ENCODE measurements at places on chromosomes 13 and 19.

DNA sequence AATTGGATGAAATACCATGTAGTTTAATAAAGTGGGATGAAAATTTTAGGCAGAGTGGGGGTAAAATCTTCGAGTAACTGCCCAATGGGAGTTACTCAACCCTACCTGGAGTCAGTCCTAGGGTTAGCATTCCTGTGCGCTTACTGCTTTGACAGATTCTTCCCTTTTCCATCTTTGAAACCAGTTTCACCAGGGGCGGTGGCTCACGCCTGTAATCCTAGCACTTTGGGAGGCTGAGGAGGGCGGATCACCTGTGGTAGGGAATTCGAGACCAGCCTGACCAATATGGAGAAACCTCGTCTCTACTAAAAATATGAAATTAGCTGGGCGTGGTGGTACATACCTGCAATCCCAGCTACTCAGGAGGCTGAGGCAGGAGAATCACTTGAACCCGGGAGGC, 37.0 kb upstream of the CXCL17 start:
- DNase-seq: no peak

GRCh38 chr13:59000770-59001169, 1163.0 kb downstream of the DIAPH3 start:
- no peak for DNase-seq

DNA sequence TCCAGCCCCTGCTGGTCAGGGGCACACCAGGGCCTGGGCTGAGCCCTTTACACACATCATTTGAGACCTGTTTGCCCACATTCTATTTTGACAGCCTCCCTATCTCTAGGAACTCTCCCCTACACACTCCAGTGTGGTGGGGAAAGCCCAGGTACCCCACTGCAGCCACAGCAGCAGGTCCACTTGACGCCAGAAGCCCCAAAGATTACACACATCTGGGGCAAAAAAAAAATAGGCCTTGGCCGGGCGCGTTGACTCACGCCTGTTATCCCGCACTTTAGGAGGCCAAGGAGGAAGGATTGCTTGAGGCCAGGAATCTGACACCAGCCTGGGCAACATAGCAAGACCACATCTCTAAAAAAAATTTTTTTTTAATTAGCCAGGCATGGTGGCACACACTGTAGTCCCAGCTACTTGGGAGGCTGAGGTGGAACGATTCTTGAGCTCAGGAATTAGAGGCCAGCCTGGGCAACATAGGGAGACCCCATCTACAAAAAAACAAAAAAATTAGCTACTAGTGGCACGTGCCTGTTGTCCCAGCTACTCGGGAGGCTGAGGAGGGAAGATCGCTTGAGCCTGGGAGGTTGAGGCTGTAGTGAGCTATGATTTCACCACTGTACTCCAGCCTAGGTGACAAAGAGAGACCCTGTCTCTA, 18.0 kb upstream of the CD22 start:
- no peak for DNase-seq

DNA sequence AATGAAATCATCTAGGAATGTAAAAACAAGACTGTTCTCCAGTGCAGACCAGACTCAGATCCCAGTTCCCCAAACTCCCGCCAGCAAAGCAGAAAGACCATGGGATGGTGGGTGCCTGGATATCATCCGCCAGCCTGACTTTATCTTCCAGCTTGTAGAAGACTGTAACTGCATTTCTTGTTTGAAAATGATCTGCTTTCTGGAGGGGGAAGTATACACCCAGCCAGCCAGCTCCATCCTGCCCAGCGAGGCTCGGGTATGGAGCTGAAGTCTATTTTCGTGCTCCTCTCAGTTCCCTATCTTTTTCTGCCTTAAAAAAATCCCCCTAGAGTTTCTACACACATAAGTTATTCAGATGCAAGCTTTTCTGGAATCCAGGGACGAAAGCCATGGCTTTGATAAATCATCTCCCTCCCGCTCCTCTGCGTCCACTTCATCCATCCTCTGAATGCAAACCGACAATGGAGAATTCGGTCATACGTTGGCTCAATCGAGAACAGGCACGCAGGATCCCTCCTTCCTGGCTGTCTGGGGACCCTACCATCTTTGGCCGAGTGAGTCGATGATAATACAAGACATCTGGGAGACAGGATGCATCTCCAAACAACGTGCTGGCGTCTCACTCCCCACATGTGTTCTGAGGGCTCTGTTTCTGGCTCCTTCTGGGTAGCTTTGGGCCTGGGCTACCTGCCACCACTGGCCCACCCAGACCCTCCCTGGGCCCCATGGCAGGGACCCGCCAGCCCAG, 31.2 kb downstream of the CEBPG start:
- no peak for DNase-seq

GRCh38 chr19:290372-291005, 714 bp downstream of the PLPP2 start:
- peak; percentile 50 for DNase-seq

DNA sequence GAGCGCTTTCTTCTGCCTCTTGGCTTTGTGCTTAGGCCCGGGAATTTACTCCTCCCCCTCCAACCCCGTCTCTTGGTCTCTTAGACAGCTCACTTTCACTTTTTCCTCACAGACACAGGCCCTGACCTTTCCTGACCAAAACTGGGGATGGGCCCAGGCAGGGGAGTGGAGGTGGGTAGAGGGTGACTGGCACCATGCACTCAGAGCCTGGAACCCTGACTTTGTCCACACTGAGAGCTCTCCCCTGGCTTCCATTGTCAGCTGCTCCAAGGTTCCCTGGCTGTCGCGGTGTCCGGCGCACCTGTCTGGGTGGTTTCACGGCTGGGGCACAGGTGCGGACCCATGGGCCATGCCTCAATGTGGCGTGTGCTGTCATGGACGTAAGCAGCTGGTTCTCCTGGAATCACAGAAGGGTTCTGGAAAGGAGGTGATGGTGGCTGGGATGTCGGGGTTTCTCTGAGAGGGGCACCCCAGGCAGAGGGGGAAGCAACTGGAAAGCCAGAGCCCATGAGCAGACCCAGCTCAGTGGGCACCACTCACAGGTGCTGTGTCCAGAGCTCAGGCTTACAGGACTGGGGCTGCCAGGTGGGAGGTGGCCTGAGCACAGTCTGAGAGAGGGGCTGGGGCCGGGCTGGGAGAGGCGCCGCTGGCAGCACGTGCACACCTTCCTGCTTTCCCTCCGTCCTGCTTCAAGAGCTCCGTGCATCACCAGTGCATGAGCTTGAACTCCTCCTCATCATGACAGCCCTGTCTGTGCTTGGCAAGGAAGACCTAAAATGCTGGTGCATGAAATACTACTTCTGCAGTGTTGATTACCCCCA, 28.0 kb upstream of the C1QTNF9 start:
- DNase-seq: no peak

GRCh38 chr19:47023448-47023794, 3.8 kb downstream of the NPAS1 start:
- DNase-seq: no peak

GRCh38 chr19:13689085-13689484, 75.2 kb upstream of the MRI1 start:
- DNase-seq: no peak

DNA sequence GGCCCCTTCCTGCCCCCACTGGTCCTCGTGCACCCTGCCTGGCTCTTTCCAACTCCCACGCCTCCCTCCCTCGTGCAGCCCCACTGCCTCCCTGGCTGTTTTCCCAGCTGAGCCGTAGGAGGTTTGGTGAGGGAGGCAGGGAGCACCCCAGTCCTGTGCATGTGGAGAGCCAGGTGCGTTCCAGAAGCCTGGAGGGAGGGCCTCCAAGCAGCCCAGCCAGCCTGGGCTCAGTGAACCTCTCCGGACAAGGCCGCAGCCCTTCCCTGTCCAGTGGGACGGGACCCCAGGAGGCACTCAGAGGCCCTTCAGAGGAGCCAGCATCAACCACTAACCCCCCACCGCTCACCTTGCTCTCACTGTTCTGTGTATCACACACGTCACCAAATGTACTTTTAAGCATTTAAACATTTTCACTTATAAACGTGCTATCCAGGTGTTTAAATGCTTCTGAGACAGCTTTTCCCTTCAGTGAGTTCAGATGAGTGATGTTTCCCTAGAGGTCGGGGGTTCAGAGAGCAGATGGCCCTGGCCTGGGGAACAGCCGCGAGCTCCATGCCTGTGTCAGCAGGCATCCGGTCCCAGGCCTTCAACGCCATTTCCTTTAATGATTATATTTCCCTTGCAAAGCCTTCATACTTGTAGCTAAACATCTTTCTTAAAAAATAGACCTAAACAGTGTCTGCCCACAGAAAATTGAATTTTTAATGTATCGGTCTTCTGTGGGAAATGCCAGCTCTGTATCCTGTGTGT, 122.6 kb downstream of the ATP11A start:
- DNase-seq: no peak

DNA sequence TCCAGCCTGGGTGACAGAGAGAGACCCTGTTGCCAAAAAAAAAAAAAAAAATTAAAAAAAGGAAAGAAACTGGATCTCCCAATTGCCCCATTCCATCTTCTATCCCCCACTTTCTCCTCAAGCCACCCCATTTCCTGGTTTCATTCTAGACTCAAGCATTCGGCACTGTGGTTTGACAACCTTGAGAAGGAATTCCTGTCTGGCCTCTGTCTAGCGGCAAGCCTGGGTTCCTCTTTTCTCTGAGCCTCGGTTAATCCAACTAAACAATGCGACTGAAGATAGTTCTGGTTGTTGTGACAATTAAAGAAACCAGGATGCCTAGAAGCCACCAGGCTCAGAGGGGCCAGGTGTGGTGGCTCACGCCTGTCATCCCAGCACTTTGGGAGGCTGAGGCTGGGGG, 3.3 kb upstream of the C3 start:
- DNase-seq: no peak

DNA sequence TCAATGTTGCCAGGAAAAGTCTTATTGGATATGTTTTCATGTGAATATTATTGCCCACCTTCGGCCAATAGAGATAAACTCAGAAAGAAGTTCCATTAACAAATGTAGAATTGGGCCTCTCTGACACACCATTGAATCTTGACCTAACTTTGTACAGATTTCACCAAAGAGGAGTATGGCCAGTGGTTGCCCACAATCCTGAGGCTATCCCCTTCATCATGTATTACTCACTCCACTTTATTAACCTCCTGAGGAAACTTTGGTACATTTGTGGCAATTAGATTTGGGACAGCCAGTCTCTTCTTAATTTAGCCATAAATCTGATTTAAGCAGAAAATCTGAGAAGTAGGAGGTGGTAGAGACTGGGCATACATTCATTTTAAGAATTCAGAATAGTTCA, 53.3 kb upstream of the POSTN start:
- no peak for DNase-seq

- no peak for DNase-seq
Observed at GRCh38 chr19:23769691-23770468, 11.2 kb upstream of the ZNF681 start.

- DNase-seq: no peak
Observed at GRCh38 chr19:4083677-4084546, 17.2 kb upstream of the ZBTB7A start.

DNA sequence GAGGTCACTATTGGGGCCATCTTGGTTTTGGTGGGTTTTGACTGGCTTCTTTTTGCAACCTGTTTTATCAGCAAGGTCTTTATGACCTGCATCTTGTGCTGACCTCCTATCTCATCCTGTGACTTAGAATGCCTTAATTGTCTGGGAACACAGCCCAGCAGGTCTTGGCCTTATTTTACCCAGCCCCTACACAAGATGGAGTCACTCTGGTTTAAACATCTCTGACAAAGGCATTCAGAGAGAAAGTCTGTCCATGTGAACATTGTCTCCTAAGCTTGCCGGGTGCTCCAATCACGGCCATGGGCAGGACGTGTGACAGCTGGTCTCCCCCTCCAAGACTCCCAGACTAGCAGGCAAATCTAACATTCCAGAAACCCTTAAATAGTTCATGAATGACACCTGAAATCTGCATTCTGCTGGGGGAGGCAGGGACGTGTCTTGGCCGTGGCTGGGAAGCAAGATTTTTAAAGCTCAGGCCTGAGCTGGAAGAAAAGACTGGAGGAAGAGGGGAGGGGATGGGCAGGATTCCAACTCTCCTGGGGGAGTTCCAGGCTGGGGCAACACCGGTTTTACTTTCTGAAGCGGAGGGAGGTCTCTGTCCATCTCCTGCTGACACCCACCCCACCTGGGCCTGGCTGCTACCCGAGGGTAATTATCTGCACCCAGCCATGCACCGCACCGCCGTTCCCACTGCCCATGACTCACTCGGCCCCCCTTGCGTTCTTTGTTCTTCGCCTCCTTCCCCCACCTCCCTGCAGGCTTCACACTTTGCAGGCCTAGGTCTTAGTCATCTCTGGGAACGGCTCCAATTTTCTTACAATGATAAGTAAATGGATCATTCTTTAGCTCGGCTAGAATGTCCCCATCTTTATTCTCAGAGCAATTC, 11.6 kb upstream of the OR1M1 start:
- peak; percentile 98 for DNase-seq

GRCh38 chr13:40178130-40178529, 488.3 kb downstream of the FOXO1 start:
- DNase-seq: no peak

- DNase-seq: peak; percentile 93
Observed at GRCh38 chr13:100392709-100393630, 195.6 kb downstream of the GGACT start.

- DNase-seq: no peak
Observed at GRCh38 chr19:48740164-48740972, at the start of gene RASIP1. TSS of gene RASIP1 (minus strand) at chr19:48740610. CDS start at chr19:48740282, 328 bp downstream.

- no peak for DNase-seq
Observed at GRCh38 chr13:87925006-87925405, 253.8 kb downstream of the SLITRK5 start.

DNA sequence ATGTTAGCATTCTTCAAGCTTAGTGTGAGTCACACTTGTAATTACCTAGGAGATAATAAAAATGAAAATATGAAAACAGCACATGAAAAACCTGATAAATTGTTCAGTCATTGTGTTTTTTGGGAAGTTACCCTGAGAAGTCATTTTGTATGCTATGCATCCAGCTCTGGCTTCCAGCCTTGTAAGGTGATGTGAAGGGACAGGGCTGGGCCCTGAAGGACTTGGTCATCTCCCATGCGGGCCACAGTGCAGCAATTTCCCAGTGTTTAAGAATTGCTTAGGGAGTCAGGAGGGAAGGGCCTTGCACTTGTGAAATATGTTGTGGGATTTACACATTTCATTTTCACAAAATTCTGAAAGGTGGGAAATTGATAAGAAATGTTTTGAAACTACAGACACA, 41.3 kb downstream of the ARHGEF7 start:
- no peak for DNase-seq

GRCh38 chr13:66967811-66968597, 262.1 kb downstream of the PCDH9 start:
- DNase-seq: no peak

DNA sequence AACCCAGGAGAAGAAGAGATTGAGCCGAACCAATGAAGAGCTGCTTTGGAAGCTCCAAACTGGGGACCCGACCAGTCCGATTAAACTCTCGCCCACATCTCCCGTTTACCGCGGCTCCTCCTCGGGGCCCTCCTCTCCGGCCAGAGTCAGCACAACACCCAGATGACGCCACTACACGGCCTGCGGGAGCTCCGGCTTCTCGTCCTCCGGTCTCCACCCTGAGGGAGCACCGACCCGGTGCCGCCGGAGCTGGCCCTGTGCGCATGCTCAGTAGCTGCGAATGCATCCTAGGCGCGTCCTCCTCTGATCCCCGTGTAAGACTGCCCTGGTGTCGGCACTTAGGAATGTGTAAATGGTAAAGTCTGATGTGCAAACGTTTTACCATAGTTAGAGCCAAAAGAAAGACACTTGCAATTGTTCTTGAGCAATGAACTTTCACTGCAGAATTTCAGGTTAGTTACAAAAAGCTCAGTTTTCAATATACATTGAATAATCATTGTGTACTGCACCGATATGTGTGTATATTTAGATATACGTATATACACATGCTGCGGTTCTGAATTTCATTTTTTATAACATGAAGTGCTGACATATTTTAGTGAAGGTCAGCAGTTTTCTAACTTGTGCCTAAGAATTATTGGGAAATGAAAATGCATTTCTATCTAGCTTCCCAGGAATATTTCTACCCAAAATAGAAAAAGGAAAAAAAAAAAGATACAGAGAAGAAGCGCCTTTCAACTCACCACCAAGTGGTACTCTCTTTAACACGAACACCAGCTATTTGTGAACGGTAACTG, 92.2 kb downstream of the SLC7A1 start:
- DNase-seq: no peak
